ENCODE measurements at places on chromosomes 7 and 10.

GRCh38 chr10:97096261-97097083, 89.3 kb downstream of the SLIT1 start:
- DNase-seq, result no peak

DNA sequence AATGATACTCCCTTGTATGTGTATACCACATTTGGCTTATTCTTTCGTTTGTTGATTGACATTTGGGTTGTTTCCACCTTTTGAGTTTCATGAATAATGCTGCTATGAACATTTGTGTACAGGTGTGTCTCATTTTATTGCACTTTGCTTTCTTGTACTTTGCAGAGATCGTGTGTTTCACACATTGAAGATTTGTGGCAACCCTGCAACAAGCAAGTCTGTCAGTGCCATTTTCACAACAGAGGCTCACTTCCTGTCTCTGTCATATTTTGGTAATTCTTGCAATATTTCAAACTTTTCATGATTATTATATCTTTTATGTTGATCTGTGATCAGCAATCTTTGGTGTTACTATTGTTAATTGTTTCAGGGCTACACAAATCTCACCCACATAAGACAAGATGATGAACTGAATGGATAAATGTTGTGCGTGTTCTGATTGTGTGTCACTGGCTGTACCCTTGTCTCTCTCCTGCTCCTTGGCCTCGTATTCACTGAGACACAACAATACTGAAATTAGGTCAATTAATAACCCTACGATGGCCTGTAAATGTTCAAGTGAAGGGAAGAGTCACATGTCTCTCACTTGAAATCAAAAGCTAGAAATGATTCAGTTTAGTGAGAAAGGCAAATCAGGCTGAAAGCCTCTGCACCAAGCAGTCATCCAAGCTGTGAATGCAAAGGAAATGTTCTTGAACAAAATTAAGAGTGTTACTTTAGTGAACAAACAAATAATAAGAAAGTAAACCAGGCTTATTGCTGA, 133.6 kb upstream of the JCAD start:
- DNase-seq, result no peak

GRCh38 chr7:13197501-13197900, 510.1 kb downstream of the ARL4A start:
- DNase-seq, result no peak

- DNase-seq, result no peak
Observed at GRCh38 chr10:12819656-12820055, 181.9 kb downstream of the CCDC3 start.

- no peak for DNase-seq
Observed at GRCh38 chr7:96973986-96974385, 31.4 kb upstream of the DLX6 start.

DNA sequence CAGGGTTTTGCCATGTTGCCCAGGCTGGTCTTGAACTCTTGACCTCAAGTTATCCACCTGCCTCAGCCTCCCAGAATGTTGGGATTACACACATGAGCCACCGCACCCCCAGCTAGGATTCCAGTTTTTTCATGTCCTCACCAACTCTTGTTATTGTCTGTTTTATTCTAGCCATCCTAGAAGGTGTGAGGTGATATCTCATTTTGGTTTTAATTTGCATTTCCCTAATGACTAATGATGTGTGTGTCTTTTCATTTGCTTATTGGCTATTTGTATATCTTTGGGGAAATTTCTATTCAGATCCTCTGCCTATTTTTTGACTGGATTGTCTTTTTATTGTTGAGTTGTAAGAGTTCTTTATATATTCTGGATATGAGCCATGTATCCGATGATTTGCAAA, 59.2 kb upstream of the ZMIZ2 start:
- no peak for DNase-seq

GRCh38 chr7:91266067-91266688, 1.9 kb downstream of the FZD1 start:
- no peak for DNase-seq

DNA sequence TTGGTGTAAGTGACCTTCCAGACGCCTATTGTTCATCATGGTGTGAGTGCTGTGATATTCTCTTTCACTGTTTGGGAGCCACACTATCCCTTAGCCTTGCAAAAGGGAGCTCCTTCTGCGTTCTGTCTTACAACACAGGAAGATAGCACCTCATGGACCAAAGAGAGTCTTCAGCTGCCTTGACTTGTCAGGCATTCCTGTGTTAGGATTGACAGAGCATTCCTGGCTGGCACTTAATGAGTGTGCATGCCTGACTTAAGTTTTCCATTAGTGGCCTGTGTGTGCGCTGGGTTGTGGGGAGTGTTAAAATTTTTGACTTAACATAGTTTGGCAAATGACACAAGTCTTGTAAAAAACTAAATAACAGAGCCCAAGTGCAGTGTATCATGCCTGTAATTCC, 21.9 kb upstream of the MSRB2 start:
- no peak for DNase-seq

DNA sequence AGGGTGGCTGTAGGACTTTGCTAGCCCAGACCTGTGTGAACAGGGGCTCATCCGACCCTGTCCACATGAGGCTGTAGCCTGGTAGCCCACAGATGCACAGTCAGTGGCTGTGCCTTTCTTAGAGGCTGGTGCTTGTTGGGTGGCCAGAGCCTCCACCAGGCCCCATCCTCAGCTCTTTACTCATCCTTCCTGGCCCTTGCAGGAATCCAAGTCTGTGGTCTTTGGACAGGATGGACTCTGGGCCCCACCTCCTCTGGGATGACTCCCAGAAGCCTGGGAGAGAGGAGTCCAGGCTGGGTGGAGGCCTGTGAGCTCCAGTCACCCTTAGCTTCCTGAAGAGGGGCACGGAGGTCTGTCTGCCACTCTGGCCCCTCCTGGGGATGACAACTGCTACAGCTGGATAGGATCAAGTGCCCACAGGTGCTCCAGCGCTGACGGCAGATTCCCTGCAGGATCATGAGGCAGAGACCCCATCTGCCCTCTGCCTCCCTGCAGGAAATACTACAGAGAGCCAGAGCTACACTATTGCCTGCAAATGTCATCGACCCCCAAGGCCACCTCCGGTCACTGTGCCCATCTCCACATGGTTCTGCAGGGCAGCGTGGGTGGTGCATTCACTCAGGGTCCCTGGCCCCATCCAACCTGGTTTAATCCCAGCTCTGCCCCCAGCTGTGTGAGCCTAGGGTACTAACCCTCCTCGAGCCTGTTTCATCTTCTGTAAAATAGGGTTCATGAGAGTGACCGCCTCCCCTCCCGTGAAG, 114.5 kb downstream of the PTPN20 start:
- no peak for DNase-seq

- DNase-seq, result no peak
Observed at GRCh38 chr10:101355072-101355706, 1.2 kb downstream of the BTRC start.

GRCh38 chr7:107879400-107880035, 11.5 kb upstream of the DLD start:
- peak; percentile 15 for DNase-seq

GRCh38 chr7:126303926-126304325, 948.8 kb downstream of the GRM8 start:
- no peak for DNase-seq

DNA sequence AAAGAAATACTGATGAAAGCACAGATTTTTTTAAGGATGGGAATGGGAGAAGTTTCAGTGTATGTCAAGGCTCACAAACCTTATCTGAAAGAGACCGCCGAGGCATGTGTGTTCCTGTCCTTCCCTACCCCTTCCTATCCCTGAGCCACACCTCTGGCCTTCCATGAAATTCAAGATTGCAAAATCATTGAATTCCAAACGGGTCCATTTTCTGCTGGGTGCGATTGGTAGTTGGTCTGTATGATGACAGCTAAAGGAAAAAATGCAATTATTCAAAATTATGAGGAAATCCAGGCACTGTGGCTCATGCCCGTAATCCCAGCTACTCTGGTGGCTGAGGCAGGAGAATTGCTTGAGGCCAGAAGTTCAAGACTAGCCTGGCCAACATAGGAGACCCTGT, 170.1 kb downstream of the ARHGAP12 start:
- DNase-seq, result no peak

DNA sequence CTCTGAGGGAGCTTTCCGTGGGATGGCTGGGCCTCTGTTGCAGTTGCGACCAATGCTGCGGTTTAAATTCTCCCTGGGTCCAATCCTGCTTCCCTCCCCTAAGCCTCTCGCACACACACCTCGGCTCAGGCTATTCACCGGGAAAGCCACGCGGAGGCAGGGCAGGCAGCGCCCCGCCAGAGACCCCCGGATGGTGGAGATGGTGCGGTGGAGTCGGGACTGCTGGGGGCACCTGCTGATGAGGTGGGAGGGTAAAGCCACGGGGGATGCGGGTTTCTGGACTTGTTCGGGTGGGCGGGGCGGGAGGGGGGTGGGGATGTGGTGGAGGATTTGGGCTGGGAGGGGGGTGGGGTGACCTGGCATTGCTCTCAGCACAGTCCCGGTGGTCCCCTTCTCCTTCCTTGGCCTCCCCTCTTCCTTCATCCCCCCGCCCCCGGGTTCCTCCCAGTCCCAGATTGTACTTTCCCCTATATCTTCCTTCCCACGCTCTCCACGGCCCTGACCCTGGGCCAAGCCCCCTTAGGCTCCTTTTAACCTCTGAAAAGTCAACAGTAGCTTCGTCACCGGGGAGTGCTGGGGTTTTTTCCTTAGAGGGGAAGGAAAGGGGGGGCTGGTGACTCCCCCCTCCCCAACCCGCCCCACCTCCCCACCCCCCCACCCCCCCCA, 16.4 kb downstream of the UNCX start:
- no peak for DNase-seq

GRCh38 chr7:94348142-94348541, 46.6 kb upstream of the COL1A2 start:
- no peak for DNase-seq

- DNase-seq, result no peak
Observed at GRCh38 chr7:130277763-130278643, 11.3 kb downstream of the CPA2 start.

DNA sequence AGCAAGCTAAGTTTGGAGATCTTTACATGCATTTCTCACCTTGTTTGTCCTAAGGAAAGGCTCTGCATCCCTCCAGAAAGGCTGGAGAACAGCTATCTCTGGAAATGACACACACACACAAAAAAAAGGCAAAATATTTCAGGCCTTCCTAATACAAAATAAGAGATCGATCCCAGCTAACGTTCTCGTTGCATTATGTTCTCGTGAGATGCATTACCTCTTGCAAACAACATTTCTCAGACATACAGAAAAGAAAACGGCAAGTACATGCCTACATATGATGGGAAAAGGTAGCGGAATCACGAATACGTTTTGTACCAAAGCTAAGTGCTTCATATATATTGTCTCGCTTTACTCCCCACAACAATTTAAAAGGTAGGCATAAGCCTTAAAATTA, 488 bp downstream of the MTERF1 start:
- DNase-seq, result no peak

DNA sequence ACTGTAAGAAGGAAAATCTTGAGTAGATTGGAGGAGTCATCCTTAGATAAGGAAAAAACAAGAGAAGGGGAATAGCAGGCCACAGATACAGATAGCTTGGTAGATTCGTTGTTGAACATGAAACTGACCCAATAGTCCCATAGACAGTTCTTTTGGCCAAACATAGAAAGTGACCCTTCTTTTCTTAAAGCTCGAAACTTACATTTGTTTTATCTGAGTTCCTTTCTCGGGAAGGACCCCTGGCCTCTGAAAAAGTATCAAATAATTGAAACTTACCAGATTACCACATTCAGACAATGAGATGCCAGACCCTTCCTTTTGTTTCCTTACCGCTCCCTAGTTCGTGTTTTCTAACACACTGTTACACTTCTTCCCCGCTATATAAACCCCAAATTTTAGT, 72.9 kb downstream of the ZFAND4 start:
- DNase-seq, result no peak

GRCh38 chr7:19464751-19465150, 244.1 kb downstream of the POLR1F start:
- no peak for DNase-seq

GRCh38 chr10:31574577-31574976, 255.6 kb downstream of the ZEB1 start:
- no peak for DNase-seq

GRCh38 chr10:50636618-50637579, 13.1 kb upstream of the SGMS1 start:
- DNase-seq, result no peak

DNA sequence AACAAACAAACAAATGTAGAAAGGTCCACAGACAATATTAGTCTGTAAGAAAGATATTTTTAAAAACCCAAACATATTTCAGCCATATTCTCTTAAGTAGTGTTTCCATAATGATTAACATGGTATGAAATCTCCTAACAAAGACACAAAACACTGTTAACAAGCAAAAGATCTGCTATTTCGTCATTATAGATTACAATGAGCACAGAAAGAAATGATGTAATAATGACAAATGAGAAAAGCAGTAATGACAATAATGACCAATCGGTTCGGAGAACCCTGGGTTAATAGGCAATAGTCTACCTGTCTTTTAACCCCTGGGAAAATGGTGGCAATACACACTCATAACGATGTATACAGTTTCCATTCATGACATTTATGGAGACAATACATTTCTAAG, 39.5 kb upstream of the NCAPG2 start:
- no peak for DNase-seq

GRCh38 chr10:94353336-94353735, 9.4 kb downstream of the NOC3L start:
- DNase-seq, result no peak

GRCh38 chr10:75435291-75435690, 3.9 kb downstream of the LRMDA start:
- no peak for DNase-seq

- DNase-seq, result no peak
Observed at GRCh38 chr10:77319557-77319956, 318.1 kb downstream of the KCNMA1 start.

- no peak for DNase-seq
Observed at GRCh38 chr10:47121336-47121735, 178.7 kb upstream of the GDF10 start.

DNA sequence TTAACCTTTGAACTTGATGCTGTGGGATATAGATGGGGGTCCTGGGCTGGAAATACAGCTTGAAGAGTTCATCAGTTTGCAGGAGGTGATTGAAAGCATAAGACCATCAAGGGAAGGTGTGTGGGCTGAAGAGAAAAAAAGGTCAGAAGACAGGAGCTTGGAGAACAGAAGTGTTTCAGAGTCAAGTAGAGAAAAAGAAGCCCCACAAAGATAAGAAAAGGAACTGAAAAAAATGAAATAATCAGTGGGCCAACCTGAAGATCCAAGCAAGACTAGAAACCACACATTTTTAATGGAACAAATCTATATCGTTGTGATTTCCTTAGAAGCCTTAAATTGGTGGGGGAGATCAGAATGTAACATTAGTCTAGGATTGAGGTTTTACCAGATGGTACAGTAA, 22.5 kb downstream of the ZEB1 start:
- DNase-seq, result no peak
